ENCODE measurements at places on chromosomes 16 and 17.
A peak's percentile ranks its signal among the peaks of the same experiment; 100 is the strongest.

DNA sequence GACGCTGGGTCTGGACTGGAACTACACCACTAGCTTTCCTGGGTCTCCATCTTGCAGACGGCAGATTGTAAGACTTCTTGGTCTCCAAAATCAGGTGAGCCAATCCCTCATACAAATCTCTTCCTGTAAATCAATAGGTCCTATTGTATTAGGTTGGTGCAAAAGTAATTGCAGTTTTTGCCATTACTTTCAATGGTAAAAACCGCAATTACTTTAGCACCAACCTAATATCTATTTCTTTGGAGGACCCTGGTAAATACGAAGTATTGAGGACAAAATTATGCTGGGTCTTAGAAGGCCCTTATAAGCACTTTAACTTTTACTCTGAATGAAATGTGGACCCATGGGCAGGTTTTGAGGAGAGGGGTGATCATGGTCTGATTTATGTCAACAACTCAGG is 330.6 kb upstream of the C16orf82 start:
- no peak for DNase-seq

- DNase-seq: no peak
These were observed 2.7 kb upstream of the TRAF7 start for GRCh38 chr16:2152695-2153506.

DNA sequence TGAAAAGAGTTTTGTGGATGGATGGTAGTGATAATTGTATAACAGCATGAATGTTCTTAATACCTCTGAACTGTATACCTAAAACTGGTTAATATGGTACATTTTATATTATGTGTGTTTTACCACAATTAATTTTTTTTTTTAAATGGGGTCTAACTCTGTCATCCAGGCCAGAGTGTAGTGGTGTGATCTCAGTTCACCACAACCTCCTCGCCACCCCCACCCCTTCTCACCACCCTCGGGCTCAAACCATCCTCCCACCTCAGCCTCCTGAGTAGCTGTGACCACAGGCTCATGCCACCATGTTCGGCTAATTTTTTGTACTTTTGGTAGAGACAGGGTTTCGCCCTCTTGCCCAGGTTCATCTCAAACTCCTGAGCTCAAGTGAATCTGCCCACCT is 123.2 kb downstream of the CDRT15L2 start:
- no peak for DNase-seq

GRCh38 chr16:88767546-88768070 is 17.4 kb downstream of the PIEZO1 start:
- DNase-seq: no peak

GRCh38 chr16:86700046-86700945 is 121.9 kb downstream of the FOXL1 start:
- no peak for DNase-seq

DNA sequence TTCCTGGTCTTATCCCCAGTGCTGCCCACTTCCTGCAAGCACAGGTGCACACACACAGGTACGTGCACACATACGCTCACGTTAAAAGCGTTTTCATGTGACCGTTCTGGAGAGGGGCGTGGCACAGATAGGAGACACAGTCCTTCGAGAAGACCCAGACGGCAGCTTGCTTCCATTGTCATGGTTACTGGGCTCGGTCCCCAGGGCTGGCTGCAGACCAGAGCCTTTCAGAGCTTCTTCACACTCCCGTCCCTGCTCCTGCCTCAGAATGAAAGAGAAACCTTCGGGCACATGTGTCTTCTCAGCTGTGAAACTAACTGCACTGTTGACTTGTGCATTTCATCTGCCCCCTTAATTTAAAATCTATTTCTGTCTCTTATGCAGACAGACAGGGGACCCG is 154.2 kb downstream of the PITPNC1 start:
- DNase-seq: no peak

DNA sequence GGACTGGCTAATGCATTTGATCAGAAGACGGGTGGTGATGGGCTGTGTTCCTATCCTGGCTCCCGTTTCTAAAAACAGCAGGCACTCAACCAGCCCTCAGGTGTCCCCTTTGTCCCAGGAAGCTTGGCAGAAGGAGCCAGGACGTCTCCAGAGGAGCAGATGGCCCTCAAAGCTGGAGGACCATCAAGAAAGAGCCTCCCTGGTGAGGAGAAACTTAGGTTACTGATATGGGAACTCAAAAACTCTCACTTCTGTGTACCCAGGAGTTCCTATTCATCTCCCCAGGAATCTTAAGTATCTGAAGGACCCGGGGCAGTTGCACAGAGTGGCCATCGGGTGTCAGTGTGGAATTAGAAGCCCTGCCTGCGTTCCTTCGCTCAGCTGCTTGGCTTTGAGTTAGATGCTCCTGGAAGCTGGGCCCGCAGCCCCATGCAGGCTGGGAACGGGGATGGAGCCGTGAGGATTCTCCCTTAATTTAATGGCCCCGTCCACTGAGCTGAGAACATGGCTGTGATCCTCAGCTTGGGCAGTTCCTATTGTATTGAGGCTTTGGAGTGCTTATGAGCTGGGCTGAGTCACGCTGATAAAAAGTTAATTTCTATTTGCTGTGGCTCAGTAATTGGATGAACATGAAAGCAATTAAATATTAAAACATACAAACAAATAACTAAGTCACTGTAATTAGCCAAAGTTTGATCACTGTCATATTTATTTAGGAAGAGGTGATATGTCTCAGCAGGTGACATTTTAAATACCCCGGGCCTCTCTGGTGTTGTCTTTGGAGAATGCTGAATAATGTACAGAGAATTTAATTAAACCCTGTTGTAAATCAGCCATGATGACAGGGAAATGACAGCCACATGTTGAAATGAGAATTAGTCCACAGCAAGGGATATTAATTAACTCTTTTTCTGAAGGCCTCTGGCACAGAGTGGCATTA is 402.1 kb downstream of the SEC14L1 start:
- DNase-seq: peak; percentile 80

GRCh38 chr17:47188876-47189731 is at the start of gene CDC27:
Gene CDC27, minus strand, starts transcription at chr17:47189295. Its CDS starts 123 bp downstream, at chr17:47189172.
- DNase-seq: peak; percentile 100

- DNase-seq: no peak
These were observed 6.2 kb upstream of the MEOX1 start for GRCh38 chr17:43667947-43668348.

DNA sequence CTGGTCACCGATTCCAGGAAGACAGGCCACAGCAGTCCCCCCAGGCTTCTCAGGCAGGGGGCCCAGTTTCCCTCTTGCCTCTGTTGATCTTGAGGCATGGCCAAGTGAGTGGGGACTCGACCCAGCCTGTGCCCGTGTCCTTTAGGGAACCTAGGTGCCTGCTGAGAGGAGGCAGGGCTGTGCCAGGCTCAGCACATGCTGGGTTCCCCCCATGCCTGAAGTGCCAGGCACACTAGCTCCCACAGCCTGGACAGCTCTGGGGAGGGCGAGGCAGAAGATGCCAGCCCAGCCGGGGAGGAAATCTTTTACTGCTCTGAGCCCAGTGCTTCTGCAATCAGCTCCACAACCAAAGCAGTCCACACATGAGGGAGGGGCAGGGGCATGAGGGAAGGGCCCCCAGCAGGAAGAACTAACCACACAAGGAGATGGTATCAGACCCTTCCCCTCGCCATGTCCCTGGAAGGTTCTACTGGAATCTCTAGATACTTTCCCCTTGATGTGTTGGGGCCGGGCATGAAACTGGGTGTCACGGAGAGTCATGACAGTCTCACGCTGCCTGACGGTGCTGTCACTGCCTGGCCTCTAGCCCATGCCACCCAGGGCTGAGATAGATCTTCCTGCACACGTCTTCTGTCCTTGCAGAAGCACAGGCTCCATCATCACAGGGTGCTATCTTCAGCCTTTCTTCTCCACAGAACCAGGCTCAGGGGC is 25.5 kb downstream of the MYO18A start:
- no peak for DNase-seq

DNA sequence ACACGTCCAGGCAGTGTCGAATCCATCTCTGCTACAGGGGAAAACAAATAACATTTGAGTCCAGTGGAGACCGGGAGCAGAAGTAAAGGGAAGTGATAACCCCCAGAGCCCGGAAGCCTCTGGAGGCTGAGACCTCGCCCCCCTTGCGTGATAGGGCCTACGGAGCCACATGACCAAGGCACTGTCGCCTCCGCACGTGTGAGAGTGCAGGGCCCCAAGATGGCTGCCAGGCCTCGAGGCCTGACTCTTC is 7.2 kb upstream of the CD68 start:
- DNase-seq: peak; percentile 98

DNA sequence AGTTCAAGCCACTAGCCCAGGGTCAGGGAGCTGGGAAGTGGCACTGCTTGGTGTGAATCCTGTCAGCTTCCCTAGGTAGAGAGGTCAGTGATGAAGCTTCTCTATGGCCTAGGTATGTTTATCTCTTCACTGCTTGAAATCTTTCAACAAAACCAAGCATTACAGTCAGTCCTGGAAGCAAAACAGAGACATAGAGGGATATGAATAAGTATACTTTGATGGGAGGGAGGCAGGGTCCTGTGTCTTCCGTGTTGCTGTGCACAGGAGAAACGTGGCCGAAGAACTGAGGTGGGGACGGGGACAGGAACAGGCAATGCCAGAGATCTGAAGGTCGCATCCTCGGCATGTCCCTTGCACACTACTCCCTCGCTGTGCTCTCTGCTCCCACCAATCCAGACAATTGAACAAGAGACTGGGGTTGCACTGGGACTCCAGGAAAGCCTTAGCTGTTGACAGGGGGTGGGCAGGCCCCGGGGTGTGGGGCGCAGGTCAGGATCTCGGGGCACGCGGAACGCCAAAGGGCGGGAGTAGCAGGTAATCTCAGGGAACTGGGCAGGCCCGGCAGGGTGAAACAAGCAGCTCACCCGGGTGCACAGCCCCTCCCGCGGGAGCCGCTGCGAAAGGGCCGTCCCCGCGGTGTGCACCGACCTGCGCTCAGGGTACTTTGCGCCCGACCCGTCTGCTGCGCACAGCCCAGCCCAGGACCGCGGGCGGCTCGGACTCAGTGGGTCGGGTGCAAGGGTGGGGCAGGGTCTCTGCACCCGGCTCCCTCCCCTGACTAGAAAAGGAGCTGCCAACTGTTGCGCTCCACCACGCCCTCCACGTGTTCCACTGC is at the start of gene MT1H:
Gene MT1H, plus strand, starts transcription at position 810 of the 835 bp plus-strand sequence. CDS start 71 bp downstream, outside the sequence.
- DNase-seq: no peak

DNA sequence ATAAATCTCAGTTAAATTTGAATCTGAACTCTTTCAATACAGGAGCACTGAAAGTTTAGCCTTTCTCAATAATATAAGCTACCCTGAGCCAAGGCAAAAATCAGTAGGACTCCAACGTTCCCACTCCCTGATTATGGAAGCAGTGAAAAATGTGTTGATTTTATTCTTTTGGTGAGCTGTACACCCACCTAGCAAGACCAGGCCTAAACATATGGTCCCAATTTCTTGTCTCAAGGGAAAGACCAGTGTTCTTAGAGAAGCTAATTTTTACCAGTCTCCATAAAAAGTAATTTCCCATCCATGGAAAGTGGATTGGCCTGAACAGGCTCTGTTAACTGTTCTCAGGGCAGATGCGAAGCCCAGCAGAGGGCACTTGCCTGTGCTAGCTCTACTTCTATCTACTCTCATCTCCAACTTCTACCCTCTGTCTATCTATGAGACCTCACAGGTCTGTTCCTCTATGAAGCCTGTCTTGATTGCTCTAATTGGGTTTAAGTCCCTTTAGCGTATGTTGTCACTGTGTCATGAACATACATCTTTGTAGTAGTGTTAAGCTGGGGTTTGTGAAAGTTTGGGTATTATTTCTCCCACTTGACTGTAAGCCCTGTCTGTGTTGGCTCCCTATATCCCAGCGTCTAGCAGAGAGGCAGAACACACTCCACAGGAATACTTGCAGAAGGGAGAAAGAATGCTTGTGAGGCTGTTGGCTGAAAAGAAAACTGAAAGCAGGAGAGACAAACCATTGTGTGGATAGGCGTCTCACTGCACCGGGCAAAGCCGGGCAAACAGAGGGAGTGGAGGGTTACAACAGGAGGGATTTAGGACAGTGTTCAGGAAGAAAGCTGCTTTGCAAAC is 167.1 kb upstream of the MAF start:
- no peak for DNase-seq

- DNase-seq: no peak
These were observed 67.4 kb downstream of the MYO18A start for GRCh38 chr17:29112771-29113295.

DNA sequence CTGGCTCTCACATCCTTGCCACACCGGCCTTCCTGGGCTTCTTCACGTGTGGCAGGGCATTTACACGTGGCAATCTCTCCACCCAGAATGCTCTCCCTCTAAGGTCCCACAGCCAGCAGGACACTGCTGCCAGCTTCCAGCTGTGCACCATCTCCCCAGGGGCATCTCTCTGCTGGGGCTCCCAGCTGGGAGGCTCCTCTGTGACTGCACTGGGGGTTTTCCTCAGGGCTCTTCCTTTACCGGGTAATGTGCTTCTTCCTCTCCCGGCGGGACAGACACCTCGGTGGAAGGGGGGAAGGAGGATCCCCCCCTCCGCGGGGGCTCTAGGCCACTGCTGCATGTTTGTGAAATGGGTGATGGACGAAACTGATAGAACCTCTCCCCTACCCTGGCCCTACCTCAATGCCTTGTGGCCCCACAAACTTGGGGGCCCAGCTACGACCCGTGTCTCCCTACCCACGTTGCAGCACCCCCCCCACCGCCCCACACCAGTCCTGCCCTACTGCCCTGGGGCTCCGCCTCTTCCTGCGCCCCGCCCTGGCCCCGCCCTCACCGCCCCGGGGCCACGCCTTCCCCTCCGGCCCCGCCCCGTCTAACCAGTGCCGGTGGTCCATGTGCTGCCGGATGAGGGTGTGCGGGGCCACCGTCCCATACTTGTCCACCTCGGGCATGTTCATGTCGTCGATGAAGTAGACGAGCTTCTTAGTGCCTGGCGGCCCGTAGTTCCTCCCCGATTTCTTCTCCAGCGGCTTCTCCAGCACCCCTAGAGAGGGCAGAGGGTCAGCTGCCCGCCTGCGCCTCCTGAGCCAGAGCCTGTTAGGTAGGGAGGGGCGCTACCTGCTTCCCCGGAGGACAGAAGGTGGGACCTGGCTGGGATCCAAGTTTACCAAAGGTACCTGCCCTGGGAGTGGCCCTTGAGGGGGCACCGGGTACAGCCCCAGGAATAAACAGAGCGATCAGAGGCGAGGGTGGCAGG is 92.6 kb downstream of the DNAH17 start:
- no peak for DNase-seq

- DNase-seq: peak; percentile 88
These were observed 3.8 kb upstream of the HAP1 start for GRCh38 chr17:41738077-41738800.

All from mesothelial cell of epicardium (in vitro differentiated cells).